ENCODE measurements at places on chromosomes 4 and X. TPM values are rescaled to one million over a fixed set of nuclear protein-coding genes. Genes with fewer than 3 reads are reported as not detected.

Gene DMD
- total RNA-seq = 22.2 TPM

Gene ARMCX4
- total RNA-seq = 9.6 TPM

DNA sequence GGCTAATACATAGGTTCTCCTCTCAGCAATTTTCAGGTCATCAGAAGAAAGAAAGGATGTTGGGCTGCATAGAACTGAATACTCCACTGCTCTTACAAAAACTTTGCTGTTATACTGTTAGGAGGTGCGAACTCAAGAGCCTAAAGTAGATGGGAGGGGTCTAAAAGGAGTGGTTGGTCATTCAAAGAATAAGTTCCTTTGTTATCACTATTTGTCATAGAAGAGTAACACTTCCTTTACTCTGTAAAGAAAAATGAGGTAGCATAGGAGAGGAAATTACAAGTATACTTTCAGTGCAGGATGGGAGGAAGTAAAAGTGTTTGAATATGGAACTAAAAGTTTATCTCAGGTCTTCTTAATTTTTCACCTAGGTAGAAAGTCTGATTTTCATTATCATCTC is 61.5 kb downstream of the CCNI start:
- no peak for DNase-seq
- no peaks in the 10 kb centered on the region for H3K27me3 ChIP-seq
- H3K27ac ChIP-seq = peak overlapping the region; percentile 19
- H3K4me1 ChIP-seq = peaks cover 23% of the 10 kb centered on the region
- H3K36me3 ChIP-seq = peaks cover 50% of the 10 kb centered on the region

Gene CENPVL2
- 0.25 TPM for total RNA-seq

- DNase-seq = no peak
- no peak overlapping the region for H3K4me3 ChIP-seq
- H3K27me3 ChIP-seq = no peaks in the 10 kb centered on the region
- peaks cover 45% of the 10 kb centered on the region for H3K36me3 ChIP-seq
Measured at GRCh38 chr4:182893047-182893446, 24.1 kb downstream of the DCTD start.

GRCh38 chrX:120145295-120145925 is 13.0 kb upstream of the RHOXF2 start:
- H3K4me3 ChIP-seq = no peak overlapping the region
- no peaks in the 10 kb centered on the region for H3K36me3 ChIP-seq
- DNase-seq = no peak
- no peaks in the 10 kb centered on the region for H3K4me1 ChIP-seq

DNA sequence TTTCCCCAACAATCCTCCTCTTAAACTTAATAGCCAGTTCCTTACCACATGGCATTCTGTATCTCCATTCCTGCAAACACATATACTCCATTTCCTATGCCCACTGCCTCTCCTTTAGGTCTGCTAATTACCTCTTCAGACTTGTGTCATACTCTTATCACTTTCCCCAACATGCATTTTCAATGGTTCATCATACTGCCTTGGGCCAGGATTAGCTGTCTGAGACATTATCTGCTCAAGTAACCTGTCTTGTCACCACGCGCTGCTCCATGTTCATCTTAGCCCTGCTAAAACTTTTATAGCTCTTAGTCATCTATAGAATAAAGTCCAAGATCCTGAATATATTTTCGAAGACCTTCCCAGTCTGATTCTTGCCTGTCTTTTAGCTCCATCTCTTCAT is 224.1 kb upstream of the GK2 start:
- no peak overlapping the region for H3K27ac ChIP-seq
- DNase-seq = no peak
- no peaks in the 10 kb centered on the region for H3K36me3 ChIP-seq
- H3K27me3 ChIP-seq = no peaks in the 10 kb centered on the region

GRCh38 chr4:122854447-122855352 is 28.1 kb downstream of the FGF2 start:
- peaks cover 5% of the 10 kb centered on the region for H3K4me1 ChIP-seq
- no peak overlapping the region for H3K27ac ChIP-seq
- H3K4me3 ChIP-seq = no peak overlapping the region
- no peaks in the 10 kb centered on the region for H3K36me3 ChIP-seq
- DNase-seq = no peak

DNA sequence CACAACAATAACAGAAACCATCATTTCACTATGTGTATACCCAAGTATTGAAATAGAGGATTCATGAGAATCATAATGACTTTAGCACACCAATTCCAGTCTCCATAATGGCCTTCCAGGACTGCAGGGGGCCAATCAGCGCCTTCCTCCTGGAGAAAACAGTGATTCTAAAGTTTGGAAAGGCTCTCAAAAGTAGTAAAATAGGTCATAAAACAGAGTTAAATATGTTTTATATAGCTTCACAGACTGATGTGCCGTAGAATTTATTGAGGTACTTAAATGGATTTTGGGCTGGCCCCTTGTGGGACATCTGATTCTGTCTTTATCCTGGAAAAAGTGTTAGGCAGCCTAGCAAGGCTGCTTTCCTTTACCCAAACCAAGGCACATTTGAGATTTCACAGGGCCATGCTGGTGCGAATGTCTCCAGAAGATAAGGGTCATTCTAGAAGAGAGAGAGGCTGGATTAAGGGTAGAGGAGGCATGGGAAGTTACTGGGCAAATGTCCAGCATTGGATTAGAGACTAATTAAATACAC is 543.9 kb downstream of the GALNTL6 start:
- no peak for DNase-seq
- no peaks in the 10 kb centered on the region for H3K27me3 ChIP-seq
- no peak overlapping the region for H3K4me3 ChIP-seq

- H3K27ac ChIP-seq = no peak overlapping the region
- no peaks in the 10 kb centered on the region for H3K27me3 ChIP-seq
- H3K4me1 ChIP-seq = no peaks in the 10 kb centered on the region
Measured at GRCh38 chrX:52352551-52352950, 16.3 kb upstream of the XAGE2 start.

GRCh38 chr4:101264993-101265815 is 82.1 kb downstream of the PPP3CA start:
- DNase-seq = no peak
- no peaks in the 10 kb centered on the region for H3K27me3 ChIP-seq
- no peaks in the 10 kb centered on the region for H3K36me3 ChIP-seq
- peaks cover 3% of the 10 kb centered on the region for H3K4me1 ChIP-seq

Gene ARAP2
- total RNA-seq = 10.4 TPM

Gene CENPVL3
- 2.0 TPM for total RNA-seq

Gene VCX2
- not detected for total RNA-seq

- no peaks in the 10 kb centered on the region for H3K27me3 ChIP-seq
- H3K4me3 ChIP-seq = no peak overlapping the region
- H3K4me1 ChIP-seq = no peaks in the 10 kb centered on the region
- no peak overlapping the region for H3K27ac ChIP-seq
Measured at GRCh38 chrX:132153166-132153565, 25.3 kb upstream of the FRMD7 start.

Gene GUCY1A1
- total RNA-seq = 0.48 TPM

DNA sequence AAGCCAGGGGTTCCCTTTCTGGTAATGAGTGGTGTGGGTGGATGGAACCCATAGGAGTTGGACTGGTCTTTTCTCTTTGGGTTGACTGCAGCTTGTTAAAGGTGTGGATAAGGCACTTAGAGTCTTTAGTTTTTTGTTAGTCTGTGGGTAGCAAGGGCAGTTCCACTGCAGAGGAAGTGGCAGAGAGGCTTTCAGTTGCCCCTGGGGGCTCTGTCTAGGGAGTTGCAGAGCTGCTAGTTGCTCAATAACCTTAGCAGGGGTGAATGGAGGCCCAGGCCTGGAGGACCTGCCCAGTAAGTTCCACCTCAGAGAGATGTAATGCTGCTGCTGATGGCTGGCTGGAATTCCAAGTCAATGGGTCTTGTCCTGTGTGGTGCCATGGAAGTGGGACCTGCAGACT is 282.6 kb upstream of the NDST4 start:
- no peak for DNase-seq
- H3K4me1 ChIP-seq = no peaks in the 10 kb centered on the region
- no peak overlapping the region for H3K27ac ChIP-seq
- H3K36me3 ChIP-seq = no peaks in the 10 kb centered on the region
- H3K27me3 ChIP-seq = no peaks in the 10 kb centered on the region
- H3K4me3 ChIP-seq = no peak overlapping the region

DNA sequence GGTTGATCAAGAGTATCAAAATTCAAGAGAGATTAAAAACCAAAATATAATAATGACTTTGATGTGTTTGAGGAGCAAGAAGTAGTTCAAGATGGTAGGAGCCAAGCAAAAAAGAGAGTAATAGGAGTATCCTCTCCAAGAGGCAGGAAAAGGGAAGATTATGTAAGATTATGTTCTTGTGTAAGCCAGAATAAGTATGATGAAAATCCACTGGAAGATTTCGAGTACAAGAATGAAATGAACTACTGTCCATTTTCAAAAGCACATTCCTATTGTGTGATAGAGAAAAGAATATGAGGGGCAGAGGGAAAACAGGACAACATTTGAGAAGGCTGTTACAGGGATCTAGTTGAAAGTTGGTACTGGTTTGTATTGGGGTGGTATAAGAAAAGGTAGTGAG is 659.6 kb upstream of the INTU start:
- no peak overlapping the region for H3K27ac ChIP-seq
- H3K27me3 ChIP-seq = no peaks in the 10 kb centered on the region
- H3K36me3 ChIP-seq = no peaks in the 10 kb centered on the region

Gene SPANXD
- not detected for total RNA-seq

GRCh38 chr4:21697583-21697982 is 251.0 kb downstream of the KCNIP4 start:
- H3K27me3 ChIP-seq = no peaks in the 10 kb centered on the region
- peak; percentile 18 for DNase-seq
- no peak overlapping the region for H3K4me3 ChIP-seq
- H3K4me1 ChIP-seq = peaks cover 5% of the 10 kb centered on the region

Gene PRKX
- total RNA-seq = 19.8 TPM

- H3K4me3 ChIP-seq = no peak overlapping the region
- H3K27ac ChIP-seq = no peak overlapping the region
- no peaks in the 10 kb centered on the region for H3K36me3 ChIP-seq
- no peaks in the 10 kb centered on the region for H3K27me3 ChIP-seq
Measured at GRCh38 chr4:2183394-2183793, 58.5 kb downstream of the HAUS3 start.

DNA sequence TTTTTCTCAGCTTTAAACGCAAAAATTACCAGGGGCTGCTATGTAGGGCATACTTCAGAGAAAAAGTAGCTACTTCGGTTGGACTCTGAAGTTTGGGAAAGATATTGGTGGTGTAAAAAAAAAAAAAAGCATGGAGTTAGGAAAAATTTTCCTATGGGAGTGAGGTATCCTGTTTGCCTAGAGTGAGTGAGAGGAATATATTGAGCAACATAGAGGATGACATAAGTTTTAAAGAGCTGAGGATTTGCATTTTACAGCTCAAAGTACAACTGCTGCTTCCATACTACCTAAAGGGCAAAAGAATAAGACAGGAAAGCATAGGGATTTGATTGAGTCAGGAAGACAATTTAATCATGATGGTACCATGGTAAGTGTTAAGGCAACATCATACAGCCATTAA is 7.3 kb downstream of the GPRASP1 start:
- no peak for DNase-seq
- H3K27ac ChIP-seq = no peak overlapping the region
- no peaks in the 10 kb centered on the region for H3K27me3 ChIP-seq
- peaks cover 3% of the 10 kb centered on the region for H3K4me1 ChIP-seq
- no peak overlapping the region for H3K4me3 ChIP-seq

DNA sequence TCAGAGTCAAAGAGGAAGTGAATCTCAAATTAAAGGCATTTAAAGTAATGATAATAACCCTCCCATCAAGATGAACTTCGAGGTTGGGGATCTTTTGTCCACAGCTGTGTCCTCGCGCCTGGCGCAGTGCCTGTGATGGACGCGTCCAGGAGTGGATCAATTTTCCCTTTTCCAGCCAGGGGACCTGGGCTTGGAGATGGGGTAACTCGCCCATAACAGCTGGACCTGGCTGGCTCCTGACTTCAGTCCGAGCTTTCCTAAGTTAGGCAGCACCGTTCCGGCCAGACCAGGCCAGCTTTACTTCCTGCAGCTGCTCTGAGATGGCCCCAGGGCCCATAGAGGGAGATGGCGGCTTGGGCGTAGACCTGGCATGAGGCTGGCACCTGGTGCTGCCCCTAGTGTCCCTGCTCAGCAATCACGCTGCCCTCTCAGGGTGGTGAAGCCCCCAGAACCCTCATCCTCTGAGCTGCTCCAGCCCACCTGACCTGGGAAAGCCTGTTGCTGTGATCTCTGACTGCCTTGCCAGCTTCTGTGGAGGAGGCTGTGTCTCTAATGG is 23.9 kb downstream of the ADRA2C start:
- no peak overlapping the region for H3K4me3 ChIP-seq
- DNase-seq = no peak
- no peaks in the 10 kb centered on the region for H3K36me3 ChIP-seq
- H3K4me1 ChIP-seq = no peaks in the 10 kb centered on the region
- no peaks in the 10 kb centered on the region for H3K27me3 ChIP-seq

- no peak overlapping the region for H3K27ac ChIP-seq
- H3K36me3 ChIP-seq = no peaks in the 10 kb centered on the region
- no peak for DNase-seq
- H3K4me3 ChIP-seq = no peak overlapping the region
Measured at GRCh38 chr4:163215896-163216295, 49.2 kb upstream of the NAF1 start.

Gene SPANXB1
- total RNA-seq = not detected

Gene MAGEB5
- total RNA-seq = not detected

Gene FABP2
- not detected for total RNA-seq

GRCh38 chrX:139892512-139892911 is 40.3 kb downstream of the ATP11C start:
- H3K27ac ChIP-seq = no peak overlapping the region
- DNase-seq = no peak
- no peaks in the 10 kb centered on the region for H3K27me3 ChIP-seq

DNA sequence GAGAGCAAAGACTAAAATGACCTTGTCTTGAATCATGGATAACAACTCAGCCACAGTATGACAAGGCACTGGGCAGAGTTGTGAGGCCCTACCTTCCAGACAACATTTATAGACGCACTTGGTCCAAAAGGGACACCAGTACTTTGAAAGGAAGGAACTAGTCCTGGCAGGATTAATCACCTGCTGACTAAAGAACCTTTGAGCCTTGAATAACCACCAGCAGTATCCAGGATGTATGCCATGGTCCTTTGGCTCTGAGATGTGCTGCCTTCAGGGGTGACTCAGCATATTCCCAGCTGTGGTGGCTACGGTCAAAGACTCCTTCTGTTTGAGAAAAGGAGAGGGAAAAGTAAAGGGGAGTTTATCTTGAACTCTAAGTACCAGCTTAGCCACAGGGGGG is 118.1 kb upstream of the PRR32 start:
- H3K27me3 ChIP-seq = no peaks in the 10 kb centered on the region
- no peak for DNase-seq
- no peaks in the 10 kb centered on the region for H3K36me3 ChIP-seq

DNA sequence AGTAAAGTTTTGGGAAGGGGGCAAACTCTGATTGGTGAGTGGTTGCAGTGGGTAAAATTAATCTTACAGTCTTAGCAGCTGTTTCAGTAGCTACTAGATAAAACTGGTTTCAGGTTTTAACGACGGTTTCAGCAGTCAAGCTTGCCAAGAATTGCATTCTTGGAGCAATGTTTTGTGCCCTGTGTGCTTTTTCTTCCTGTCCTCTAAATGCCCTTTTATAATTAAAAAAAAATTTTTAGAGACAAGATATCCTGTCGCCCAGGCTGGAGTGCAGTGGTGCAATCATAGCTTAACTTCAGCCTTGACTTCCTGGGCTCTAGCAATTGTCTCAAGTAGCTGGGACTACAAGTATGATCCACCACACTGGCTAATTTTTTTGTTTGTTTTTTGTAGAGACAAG is 6.3 kb upstream of the PPEF2 start:
- no peak for DNase-seq
- H3K36me3 ChIP-seq = no peaks in the 10 kb centered on the region
- no peaks in the 10 kb centered on the region for H3K4me1 ChIP-seq

All from astrocyte (in vitro differentiated cells and primary cell).